RWPE1 (cell line): ENCODE measurements at places on chromosomes 7 and 10.

GRCh38 chr10:58511765-58512490, 744 bp upstream of the BICC1 start:
- DNase-seq: no peak

GRCh38 chr10:57161157-57161556, 800.1 kb upstream of the ZWINT start:
- no peak for DNase-seq

- no peak for DNase-seq
These were observed 20.9 kb upstream of the CPXM2 start for GRCh38 chr10:123912466-123912865.

DNA sequence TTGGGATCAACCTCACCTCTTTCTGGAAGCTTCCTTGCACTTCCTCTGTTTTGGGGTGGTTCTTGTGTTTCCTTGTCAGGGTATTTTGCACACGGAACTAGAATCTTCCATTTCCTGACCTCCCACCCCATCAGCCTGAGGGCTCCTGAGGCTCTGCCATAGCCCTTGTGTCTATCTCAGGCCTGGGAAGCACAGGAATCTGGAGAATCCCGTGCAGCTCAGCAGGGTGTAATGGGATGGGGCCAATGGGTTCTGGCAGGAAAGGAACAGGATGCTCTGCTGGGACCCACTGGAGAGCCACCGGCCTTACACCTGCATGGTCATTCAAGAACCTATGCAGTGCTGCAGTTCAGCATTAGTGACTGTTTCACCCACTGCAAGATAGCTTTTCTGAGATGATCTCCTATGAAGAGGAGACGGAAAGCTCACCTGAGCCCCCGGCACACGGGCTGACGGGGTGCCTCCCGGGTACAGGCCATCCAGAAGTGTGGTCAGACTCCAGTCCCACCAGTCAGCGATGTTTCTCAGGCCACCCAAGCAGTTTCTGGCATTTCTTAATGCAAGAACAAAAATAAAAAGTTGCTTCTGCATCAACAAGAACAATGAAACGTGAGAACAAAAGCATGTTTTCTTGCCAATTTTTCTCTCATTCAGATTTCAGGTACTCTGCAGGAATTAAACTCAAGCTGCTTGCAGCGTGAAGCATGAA, 133.2 kb downstream of the PKD1L1 start:
- DNase-seq: no peak

- no peak for DNase-seq
These were observed 46.8 kb downstream of the KCNH2 start for GRCh38 chr7:150931199-150931869.

DNA sequence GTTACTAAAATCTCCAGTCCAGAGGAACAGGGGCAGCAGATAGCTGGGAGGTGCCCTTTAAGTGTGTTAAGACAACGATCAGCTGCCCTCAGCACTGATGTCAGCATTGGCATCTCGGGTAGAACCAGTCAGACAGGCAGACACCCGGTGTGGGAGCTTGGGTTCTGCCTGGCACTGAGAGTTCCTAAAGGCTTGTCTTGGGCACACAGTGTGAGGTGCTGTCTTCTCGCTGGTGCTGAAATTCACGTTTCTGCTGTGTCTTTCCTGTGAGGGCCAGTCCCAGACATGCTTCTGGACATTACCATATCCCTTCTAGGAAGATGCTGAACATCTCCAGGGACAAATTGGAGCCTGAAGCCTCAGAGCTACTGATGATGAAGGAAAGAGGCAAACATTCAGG, 156.2 kb downstream of the DNAJB6 start:
- DNase-seq: no peak

GRCh38 chr7:155991470-155991869, 179.2 kb upstream of the SHH start:
- no peak for DNase-seq

DNA sequence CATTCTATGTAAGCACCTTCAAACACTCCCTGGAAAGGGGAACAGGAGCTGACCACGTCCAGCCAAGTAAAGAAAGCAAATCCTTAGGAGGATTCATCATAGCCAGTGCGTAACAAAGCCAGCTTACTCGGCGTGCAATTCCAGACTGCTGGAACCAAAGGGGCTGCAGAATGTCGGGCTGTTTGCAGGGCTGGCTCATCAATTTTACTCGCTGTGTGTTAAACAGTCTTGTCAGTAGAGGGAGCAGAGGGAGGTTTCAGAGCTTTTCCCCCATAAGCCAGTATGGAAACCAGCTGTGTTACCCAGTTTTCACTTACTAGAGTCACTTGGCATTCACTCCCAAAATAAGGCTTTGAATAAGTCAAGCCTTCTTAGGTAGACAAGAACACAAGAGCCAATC, 127.1 kb downstream of the KMT2E start:
- peak; percentile 25 for DNase-seq

DNA sequence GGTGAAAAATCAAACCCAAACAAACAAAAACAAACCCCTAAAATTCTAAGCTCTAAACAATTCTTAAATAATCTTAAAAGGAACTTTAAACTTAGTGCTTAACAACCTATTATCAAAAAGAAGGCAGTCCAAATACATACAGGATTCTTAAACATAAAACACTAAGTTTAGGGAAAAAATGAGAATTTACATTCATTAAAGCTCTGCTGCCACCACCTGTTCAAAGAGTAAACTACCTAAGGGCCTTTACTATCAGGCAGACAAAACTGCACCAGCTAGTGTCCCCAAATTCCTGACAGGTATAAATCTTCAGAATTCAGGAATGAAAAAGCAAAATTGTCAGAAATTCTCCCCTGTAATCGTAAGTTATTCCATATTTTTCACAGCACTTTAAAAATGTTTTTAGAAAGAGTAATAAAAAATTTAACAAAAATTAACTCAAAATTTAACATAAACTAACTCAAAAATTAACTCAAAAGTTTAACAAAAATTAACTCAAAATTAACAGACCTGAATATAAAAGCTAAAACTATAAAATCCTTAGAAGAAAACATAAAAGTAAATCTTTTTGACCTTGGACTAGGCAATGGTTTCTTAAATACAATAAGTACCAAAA, 55.1 kb downstream of the PDZD8 start:
- DNase-seq: peak; percentile 43

DNA sequence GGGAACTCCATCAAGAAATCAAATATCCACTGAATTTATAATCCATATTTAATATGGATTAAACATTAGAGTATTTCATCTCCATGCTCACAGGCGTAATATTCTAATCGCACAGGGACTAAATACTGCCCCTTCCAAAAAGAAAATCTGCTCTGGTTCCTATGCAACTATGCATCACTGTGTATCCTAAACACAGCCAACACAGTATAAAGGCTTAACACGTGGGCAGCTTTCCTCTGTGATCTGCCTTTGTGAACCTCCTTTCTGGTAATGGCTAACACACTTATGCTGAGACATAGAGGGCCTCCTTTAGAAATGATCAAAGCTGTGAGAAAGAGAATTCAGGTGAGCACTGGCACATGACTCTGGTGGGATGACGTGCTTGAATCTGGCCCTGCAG, 110.2 kb downstream of the RAB11FIP2 start:
- no peak for DNase-seq

GRCh38 chr7:114939484-114940097, 17.7 kb downstream of the MDFIC start:
- DNase-seq: no peak

- peak; percentile 93 for DNase-seq
These were observed 259.1 kb downstream of the KLF6 start for GRCh38 chr10:3525832-3526449.

DNA sequence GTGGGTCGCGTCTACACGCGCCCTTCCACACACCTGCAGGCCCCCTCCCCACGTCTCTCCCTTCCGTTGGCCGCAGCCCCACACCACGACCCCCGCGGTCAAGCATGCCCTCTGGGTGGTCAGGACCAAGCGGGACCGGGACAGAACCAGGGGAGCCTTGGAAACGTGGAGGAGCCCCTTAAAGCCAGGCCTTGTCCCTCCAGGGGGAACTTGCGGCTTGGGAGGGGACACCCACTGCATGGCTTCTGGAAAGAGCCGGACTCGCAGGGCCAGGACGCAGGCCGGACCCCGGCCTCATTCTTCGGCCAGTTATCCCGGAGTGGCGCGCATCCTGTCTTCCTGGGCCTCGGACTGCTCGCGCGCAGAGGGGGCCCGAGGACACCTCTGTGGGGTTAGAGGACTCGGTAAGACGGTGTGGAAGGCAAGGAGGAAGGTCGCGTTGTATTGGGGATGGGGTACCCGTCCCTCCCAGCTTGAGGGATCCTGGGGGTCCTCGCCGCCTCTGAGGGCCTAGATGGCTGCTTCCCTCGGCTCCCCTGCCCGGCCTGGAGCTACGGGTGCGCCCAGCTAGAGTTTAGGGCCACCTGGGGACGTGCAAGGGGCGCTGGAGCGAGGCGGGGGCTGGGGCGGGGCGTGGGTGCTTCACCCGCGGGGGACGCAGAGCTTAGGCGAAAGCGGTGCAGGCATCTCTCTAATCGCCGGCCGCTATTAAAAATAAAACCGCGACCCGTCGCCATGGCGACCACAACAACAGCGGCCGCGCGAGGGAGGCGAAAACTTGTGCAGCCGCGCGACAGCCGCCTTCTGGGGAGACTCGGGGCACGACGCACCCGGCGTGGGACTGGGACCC, 1.8 kb upstream of the PDGFA start:
- DNase-seq: no peak

GRCh38 chr10:103617602-103618385, 124.3 kb downstream of the NEURL1 start:
- DNase-seq: no peak

DNA sequence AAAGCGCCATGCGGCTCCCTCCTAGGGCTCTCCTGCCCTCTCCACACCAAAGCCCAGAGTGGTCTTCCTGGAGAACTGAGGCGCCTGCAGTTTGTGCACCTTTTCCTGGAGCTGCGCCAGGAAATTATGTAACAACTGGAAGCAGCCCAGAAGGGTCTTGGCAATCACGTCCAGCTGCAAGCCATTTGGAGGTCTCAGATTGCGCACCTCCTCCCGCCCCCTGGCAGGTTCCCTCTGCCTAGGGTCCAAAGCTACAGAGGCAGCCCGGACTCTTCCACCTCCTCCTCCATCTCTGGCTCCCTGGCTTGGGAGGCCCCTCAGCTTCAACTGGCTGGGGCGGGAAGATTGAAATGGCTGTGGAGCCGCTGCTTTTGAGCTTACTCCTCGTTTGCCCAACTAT, 34.0 kb upstream of the SFTPD start:
- no peak for DNase-seq

- DNase-seq: no peak
These were observed 97.3 kb downstream of the GRB10 start for GRCh38 chr7:50685135-50686065.

GRCh38 chr10:12508165-12508564, 158.8 kb downstream of the CAMK1D start:
- DNase-seq: no peak

GRCh38 chr10:125368146-125368545, 207.8 kb upstream of the CTBP2 start:
- no peak for DNase-seq

- DNase-seq: no peak
These were observed 9.8 kb downstream of the CEP41 start for GRCh38 chr7:130430841-130431666.

DNA sequence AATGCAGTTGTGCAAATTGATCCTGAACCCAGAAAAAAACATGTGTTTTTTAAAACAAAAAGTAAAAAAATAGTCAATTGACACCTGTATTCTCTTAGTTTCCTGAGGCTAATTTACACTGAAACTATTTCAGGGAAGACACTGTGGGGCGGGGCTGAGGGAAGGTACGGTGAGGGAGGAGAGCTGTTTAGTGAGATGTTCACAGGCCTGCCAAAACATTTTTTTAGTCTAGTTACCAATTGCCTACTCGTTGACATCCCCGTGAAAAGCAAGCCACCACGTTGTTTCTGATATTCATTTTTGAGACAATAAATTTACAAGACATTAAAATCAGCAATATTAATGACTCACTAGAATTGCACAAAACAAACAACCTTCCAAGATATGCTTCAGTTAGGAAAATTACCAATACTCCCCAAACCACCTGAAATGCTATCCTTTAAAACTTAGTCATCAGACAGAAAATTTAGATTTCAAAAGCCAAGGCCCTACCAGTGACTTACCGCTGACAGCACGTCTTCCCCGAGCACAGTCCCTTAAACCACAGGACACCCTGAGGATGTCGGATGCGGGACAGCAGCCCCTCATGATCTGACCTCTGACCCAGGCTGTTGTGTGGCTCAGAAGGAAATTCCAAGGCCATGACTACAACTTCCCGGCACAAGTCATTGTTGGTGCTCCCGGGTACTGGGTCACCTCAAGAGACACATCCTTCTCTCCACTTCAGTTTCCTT, 279.2 kb downstream of the PRPF18 start:
- DNase-seq: peak; percentile 58

- DNase-seq: no peak
These were observed 15.5 kb upstream of the C10orf71 start for GRCh38 chr10:49283491-49283890.

- DNase-seq: no peak
These were observed 9.7 kb downstream of the FOXL3 start for GRCh38 chr7:299628-300027.

DNA sequence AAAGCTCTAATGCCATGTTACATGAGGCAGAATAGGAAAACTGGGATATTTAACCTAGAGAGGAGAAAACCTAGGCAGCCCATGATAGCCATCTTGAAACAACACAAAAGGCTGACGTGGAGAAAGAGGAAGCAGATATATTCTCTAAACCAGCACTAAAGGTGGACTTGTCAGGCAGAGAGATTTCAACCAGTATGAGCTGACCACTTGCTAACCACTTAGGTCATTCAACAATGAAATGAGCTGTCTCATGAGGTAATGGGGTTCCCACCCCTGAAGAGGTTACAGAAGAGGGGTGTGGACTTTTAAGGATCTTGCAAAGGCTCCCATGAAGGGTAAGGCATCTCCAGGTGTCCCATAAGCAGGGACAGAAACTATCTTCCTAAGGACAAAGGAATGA, 26.8 kb upstream of the EGR2 start:
- DNase-seq: no peak

- DNase-seq: no peak
These were observed 181.8 kb upstream of the MBL2 start for GRCh38 chr10:52954407-52954806.
